PC-9 (cell line): ENCODE measurements at places on chromosomes 3 and 15.
A peak's percentile ranks its signal among the peaks of the same experiment; 100 is the strongest.

DNA sequence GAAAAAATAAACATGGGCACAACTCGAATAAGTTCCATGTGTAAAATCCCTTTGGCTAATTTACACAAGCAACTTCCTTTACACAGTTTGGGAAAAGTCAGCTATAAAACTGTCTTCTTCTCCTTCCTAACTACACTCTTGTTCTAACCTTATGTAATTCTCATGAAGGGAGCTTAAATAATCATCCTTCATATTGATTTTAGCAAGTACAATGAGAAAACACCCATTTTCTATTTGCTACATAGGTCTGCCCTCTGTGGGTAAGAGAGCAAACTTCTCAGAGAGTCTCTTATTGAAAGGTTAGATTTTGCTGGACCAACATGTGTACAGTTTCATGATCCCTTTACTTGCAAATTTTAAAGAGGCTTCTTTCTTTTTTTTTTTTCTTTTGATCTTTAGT is 398.5 kb downstream of the ROBO1 start:
- H3K4me3 ChIP-seq: no peak overlapping the region
- H3K27ac ChIP-seq: no peak overlapping the region
- no peaks in the 10 kb centered on the region for H3K4me1 ChIP-seq
- DNase-seq: no peak

- no peaks in the 10 kb centered on the region for H3K36me3 ChIP-seq
- no peak for DNase-seq
- H3K27me3 ChIP-seq: no peaks in the 10 kb centered on the region
- H3K4me3 ChIP-seq: no peak overlapping the region
These were observed 254.6 kb upstream of the RBMS3 start for GRCh38 chr3:29026286-29026685.

DNA sequence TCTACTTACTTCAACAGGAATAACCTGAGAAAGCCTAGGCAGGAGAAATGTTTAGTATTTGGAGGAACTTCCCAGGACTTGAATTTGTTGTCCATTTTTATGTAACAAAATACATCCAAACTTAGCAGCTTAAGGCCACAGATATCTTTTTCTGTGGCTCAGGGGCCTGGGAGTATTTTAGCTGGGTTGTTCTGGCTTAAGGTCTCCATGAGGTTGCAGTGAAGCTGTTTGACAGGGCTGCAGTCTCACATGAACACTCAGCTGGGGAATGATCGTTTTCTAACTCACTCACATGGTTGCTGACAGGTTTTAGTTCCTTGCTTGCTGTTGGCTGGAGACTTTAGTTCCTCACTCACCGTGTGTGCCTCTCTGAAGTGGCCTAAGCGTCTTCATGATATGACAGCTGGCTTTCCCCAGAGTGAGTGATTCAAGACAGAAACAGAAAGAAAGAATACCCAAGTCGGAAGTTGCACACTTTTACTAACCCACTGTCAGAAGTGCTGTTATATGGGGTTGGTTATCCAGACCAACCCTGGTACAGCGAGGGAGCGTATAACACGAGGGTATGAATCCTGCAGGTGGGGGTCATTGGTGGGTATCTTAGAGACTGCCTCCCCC is 229.7 kb upstream of the TBL1XR1 start:
- H3K4me1 ChIP-seq: no peaks in the 10 kb centered on the region
- no peaks in the 10 kb centered on the region for H3K36me3 ChIP-seq
- no peak overlapping the region for H3K4me3 ChIP-seq
- no peak for DNase-seq
- H3K27ac ChIP-seq: no peak overlapping the region

DNA sequence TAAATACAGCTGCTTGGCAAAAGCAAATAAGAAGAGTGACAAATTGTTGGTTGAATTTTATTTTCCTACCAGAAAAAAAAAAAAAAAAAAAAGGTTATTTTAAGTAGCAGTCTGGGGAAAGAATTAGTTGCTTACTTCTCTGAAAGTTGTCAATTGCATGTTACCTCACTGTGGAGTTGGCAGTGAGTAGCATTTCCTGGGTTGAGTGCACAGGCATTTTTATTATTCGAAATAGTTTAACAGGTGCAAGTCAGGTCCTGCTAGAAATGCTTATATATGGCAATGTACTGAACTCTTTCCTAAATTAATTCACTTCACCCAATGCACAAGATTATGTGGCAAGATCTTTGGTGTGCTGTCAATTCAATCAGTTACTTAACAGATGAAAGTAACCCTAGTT is 680.6 kb downstream of the EPHA3 start:
- H3K36me3 ChIP-seq: no peaks in the 10 kb centered on the region
- no peak for DNase-seq
- H3K27me3 ChIP-seq: no peaks in the 10 kb centered on the region
- H3K4me3 ChIP-seq: no peak overlapping the region
- H3K27ac ChIP-seq: no peak overlapping the region
- 0 out of 2 replicates have a peak, but pooled peaks cover 3% of the 10 kb centered on the region for H3K4me1 ChIP-seq

- no peaks in the 10 kb centered on the region for H3K4me1 ChIP-seq
- H3K36me3 ChIP-seq: no peaks in the 10 kb centered on the region
- no peak overlapping the region for H3K27ac ChIP-seq
- DNase-seq: no peak
These were observed 20.3 kb downstream of the STARD9 start for GRCh38 chr15:42595626-42596240.

DNA sequence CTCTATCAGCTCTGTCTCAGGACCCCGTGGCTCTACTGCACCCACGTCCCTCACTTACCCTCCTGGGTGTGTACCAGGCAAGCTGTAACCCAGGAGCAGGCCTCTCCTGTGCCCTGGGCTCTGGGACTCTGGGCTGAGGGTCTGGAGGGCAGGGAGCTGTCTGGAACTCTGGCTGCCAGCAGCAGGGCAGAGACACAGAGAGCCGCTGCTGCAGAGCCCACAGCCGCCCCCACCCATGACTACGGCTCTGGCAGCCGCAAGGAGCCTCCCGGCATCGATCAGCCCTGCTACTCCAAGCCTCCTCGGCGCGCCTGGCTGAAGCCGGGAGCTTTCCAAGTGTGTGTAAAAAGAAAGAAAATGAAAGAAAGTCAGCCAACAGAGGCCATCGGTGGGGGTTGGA is 103.7 kb upstream of the ATP2B2 start:
- no peaks in the 10 kb centered on the region for H3K36me3 ChIP-seq
- peaks cover 75% of the 10 kb centered on the region for H3K27me3 ChIP-seq
- no peaks in the 10 kb centered on the region for H3K4me1 ChIP-seq
- no peak overlapping the region for H3K4me3 ChIP-seq

DNA sequence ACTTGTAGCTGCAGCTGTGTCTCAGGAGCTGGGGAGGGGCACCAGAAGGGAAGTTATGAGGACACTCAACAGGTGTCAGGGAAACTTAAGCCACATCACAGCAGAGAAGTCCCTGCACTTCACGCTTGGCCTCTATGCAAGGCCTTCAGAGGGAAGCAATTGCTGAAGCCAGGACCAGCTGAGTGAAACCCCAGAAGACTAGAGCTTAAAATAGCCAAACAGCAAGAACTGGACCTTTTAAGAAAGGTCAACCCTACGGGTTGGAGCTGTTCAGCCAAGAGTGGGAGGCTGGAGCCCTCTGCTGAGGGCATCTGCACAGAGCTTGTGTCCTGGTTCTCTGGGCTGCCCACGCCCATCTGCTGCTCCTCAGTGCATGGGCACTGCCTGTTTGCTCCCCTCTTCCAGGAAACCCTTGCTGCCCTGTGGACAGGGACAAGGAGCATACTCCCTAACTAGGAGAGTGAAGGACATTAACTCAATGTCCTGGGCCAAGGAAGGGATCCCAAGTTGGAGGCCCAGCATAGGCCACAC is 3.9 kb upstream of the GRAMD2A start:
- no peaks in the 10 kb centered on the region for H3K27me3 ChIP-seq
- H3K4me3 ChIP-seq: no peak overlapping the region
- no peaks in the 10 kb centered on the region for H3K4me1 ChIP-seq
- no peak for DNase-seq
- peaks cover 69% of the 10 kb centered on the region for H3K36me3 ChIP-seq
- peak overlapping the region; percentile 32; the same call in 1 of the 2 replicates for H3K27ac ChIP-seq

DNA sequence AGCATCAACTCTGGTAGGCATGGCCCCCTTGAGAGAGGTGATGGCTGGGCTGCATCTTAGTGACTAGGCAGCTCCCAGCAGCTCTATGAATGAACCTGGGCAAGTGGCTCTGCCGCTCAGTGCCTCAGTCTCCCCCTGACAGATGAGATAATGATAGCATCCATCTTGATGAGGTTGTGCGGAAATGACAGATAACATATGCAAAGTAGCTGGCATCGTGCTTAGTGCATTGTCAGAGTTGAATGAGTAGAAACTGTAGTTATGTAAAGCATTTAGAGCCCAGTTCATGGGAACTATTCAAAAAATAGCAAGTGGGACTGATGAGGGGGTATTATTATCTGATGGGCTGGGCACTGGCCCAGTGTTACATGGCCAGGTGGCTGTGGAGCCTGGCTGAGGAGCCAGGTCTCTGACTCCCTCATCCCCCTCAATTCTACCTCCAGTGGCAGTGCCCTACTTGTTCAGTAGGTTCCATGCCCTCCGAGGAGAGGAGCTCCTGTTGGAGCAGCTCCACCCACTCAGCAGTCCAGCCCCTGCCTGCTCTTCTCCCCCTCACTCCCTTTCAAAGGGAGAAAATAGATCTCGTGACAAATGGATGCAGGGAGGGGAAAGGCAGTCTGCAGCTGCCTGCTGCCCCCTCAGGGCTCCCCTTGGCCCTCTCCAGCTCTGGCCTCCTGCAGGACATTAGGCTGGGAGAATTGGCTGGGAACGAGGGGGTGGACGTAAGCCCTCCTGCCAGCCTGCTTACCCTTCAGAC is 6.6 kb downstream of the PRKCD start:
- H3K27me3 ChIP-seq: no peaks in the 10 kb centered on the region
- no peaks in the 10 kb centered on the region for H3K36me3 ChIP-seq
- no peak overlapping the region for H3K27ac ChIP-seq
- DNase-seq: no peak
- H3K4me1 ChIP-seq: peaks cover 8% of the 10 kb centered on the region

GRCh38 chr15:93159930-93160329 is 70.9 kb upstream of the RGMA start:
- peaks cover 83% of the 10 kb centered on the region for H3K27me3 ChIP-seq
- H3K27ac ChIP-seq: no peak overlapping the region
- H3K4me1 ChIP-seq: no peaks in the 10 kb centered on the region
- no peak overlapping the region for H3K4me3 ChIP-seq
- DNase-seq: no peak
